Uterus (tissue), 4 donors: ENCODE measurements at places on chromosomes 3 and 15. TPM values are rescaled to one million over a fixed set of nuclear protein-coding genes. Genes with fewer than 3 reads are reported as not detected.
A peak's percentile ranks its signal among the peaks of the same experiment; 100 is the strongest.

DNA sequence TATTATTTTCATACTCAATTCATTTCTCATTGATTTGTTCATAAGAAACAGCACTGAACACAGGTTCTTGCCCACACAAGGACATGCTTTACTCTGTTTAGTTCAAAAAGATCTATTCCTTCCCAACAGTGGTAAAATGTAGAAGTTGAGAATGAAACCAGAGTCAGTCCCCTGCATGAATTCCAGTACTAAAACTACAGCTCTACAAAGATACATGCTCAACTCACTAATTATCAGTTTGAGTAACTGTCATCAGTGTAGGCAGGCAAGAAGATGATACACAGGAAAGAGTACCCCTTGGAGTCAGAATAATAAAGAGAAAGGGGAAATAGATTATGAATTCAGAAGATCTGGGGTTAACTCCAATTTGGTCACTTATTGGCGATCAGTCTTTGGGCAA lies 43.2 kb downstream of the NR2E3 start:
- H3K27ac ChIP-seq: no peak overlapping the region
- H3K27me3 ChIP-seq: no peaks in the 10 kb centered on the region
- DNase-seq: no peak

- no peak overlapping the region for H3K4me3 ChIP-seq
- no peaks in the 10 kb centered on the region for H3K27me3 ChIP-seq
- H3K4me1 ChIP-seq: no peaks in the 10 kb centered on the region
- H3K27ac ChIP-seq: no peak overlapping the region
- no peaks in the 10 kb centered on the region for H3K36me3 ChIP-seq
Measured at GRCh38 chr3:192275741-192276355, 451.5 kb downstream of the FGF12 start.

- H3K36me3 ChIP-seq: no peaks in the 10 kb centered on the region
- no peak overlapping the region for H3K4me3 ChIP-seq
- H3K27ac ChIP-seq: no peak overlapping the region
- no peak for DNase-seq
- no peaks in the 10 kb centered on the region for H3K4me1 ChIP-seq
Measured at GRCh38 chr15:56460071-56460470, 4.9 kb downstream of the MNS1 start.

DNA sequence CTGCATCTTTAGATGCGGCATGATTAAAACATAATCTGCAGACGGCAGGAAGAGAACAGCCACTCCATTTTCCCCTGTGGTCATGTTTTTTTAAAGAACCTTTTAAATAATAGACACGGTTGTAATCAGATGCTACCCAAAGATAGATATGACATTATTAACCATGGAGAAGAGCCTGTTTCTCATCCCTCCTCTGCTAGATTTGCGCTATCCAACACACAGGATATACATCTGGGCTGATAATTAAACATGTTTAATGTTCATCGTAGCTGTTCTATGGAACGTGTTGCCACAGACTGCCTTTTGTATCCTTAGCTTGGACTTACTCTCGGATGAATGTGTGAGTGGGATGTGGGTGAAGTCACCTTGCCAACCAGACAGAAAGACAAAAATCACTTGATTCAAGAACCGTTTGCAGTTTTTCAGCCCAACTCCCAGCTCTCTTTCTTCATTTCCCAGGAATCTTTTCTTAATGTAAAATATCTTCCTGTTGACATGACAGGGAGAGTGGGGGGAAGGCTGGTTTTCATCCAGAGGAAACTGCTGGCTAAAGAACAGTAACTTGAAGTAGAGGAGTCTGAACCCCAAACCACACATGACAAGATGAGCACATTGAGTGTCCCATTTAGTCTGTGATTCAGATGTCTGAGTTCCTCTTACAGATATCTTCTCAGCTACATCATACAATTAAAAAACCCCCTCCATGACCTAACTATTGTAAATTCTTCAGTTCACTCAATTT lies 118.6 kb upstream of the PRICKLE2 start:
- no peak overlapping the region for H3K4me3 ChIP-seq
- DNase-seq: no peak
- no peaks in the 10 kb centered on the region for H3K27me3 ChIP-seq

DNA sequence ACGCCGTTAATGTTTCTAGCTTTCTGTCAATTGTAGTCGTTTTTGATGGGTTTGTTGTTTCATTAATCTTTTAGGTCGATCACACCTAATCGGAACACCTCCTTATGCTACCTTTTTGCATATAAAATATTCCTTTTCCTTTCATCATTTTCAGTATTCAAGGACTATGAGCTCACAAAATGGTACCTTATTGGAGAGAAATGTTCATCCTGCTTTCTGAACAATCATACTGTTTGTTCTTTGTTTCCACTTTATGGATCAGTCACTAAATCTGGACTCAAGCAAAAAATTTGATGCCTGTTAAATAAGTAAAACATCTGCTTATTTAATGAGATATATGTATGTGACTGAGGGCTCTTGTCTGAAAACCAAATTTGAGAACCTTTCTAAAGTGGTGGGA lies 1.1 kb downstream of the KIF15 start:
- H3K27me3 ChIP-seq: no peaks in the 10 kb centered on the region
- H3K4me3 ChIP-seq: no peak overlapping the region
- H3K4me1 ChIP-seq: peaks cover 4% of the 10 kb centered on the region

- no peaks in the 10 kb centered on the region for H3K36me3 ChIP-seq
- peak overlapping the region; percentile 27 for H3K4me3 ChIP-seq
- H3K27ac ChIP-seq: no peak overlapping the region
- H3K4me1 ChIP-seq: no peaks in the 10 kb centered on the region
Measured at GRCh38 chr3:129068291-129068886, 7.8 kb downstream of the GP9 start.

DNA sequence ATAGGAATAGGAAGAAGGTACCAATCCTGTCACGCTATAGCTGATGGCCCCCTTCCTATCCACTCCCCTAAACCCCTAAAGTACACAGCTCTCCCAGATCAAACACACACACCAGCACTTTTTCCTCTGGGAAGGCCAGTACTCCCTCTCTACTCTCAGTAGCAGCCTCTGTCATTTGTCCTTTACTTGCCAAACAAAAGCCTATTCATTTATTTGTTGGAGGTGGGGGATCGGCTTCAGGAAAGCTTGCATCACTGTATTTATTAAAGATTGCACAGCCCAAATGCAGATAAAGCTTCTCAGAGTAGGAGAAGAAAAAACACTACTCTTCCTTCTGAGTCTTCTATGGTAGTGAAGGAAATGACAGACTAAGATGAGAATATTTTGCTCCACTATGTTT lies 429.7 kb upstream of the RASGRP1 start:
- H3K27me3 ChIP-seq: no peaks in the 10 kb centered on the region
- H3K4me1 ChIP-seq: no peaks in the 10 kb centered on the region
- H3K36me3 ChIP-seq: no peaks in the 10 kb centered on the region
- no peak overlapping the region for H3K27ac ChIP-seq
- H3K4me3 ChIP-seq: no peak overlapping the region
- no peak for DNase-seq

DNA sequence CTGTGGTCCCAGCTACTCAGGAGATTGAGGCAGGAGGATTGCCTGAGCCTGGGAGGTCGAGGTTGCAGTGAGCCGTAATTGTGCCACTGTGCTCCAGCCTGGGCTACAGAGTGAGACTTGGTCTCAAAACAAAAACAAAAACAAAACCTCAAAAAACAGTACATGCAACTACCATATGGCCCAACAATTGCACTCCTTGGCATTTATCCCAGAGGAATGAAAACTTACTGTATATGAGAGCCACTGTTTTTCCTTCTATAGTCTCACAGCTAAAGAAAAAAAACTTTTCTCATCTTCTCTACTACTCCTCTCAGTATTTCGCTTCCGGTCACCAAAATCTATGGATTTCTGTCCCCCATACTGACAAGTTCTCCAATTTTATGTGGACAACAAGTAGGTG lies 84.3 kb downstream of the FLNB start:
- DNase-seq: no peak
- no peak overlapping the region for H3K4me3 ChIP-seq
- no peaks in the 10 kb centered on the region for H3K27me3 ChIP-seq
- H3K36me3 ChIP-seq: no peaks in the 10 kb centered on the region

DNA sequence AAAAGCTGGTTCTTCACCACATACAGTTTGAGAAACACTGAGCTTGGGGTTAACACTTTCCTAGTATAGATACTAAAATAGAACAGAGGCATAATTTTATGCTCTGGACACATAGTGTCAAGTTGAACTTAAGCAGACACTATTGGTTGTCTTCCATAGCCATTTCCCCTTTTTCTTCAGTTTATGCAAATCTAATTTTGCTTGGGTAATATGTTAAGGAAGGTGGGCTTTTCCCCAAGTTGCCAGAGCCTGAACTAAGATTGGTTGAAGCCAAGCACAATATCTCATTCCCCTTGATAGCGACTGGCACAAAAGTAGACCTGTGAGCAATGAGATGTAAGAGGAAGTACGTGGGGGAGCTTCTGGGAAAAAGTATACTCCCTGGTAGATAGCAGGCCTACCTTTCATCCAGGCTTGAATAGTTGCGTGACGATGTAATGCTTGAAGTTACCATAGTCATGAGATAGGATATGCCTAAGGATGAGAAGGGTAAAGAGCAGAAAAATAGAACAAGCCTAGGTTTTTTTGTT lies 4.5 kb upstream of the POPDC2 start:
- no peak for DNase-seq
- H3K36me3 ChIP-seq: no peaks in the 10 kb centered on the region
- no peaks in the 10 kb centered on the region for H3K27me3 ChIP-seq
- no peak overlapping the region for H3K4me3 ChIP-seq
- peak overlapping the region; percentile 71 for H3K27ac ChIP-seq
- H3K4me1 ChIP-seq: no peaks in the 10 kb centered on the region

GRCh38 chr3:52854013-52854412 lies 19.2 kb upstream of the MUSTN1 start:
- H3K36me3 ChIP-seq: no peaks in the 10 kb centered on the region
- H3K4me1 ChIP-seq: no peaks in the 10 kb centered on the region
- no peaks in the 10 kb centered on the region for H3K27me3 ChIP-seq
- H3K4me3 ChIP-seq: no peak overlapping the region
- no peak overlapping the region for H3K27ac ChIP-seq
- DNase-seq: no peak

DNA sequence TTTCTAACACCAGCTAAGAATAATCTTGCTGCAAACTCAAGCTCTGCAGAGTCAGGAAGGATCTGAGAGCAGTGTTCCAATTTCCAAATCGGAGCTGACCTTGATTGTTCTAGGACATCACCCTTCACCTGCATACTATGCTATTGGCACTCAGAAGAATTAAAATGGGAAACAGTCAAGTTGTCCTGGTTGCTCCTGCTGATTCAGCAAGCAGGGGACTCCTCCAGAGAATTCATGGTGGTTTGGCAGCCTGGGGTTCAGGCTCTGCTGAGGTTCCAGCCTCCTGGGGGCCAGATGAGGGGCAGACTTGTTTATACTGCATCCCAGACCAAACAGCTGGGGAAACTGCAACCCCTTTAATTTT lies 213.7 kb upstream of the ADAMTS9 start:
- peak overlapping the region; percentile 67 for H3K27ac ChIP-seq
- DNase-seq: no peak
- H3K27me3 ChIP-seq: no peaks in the 10 kb centered on the region
- H3K4me1 ChIP-seq: no peaks in the 10 kb centered on the region
- H3K4me3 ChIP-seq: no peak overlapping the region
- H3K36me3 ChIP-seq: no peaks in the 10 kb centered on the region

GRCh38 chr3:113736548-113737089 lies 9.4 kb downstream of the NAA50 start:
- peaks cover 9% of the 10 kb centered on the region for H3K4me1 ChIP-seq
- no peak for DNase-seq
- H3K4me3 ChIP-seq: no peak overlapping the region
- H3K36me3 ChIP-seq: no peaks in the 10 kb centered on the region
- no peak overlapping the region for H3K27ac ChIP-seq
- H3K27me3 ChIP-seq: no peaks in the 10 kb centered on the region

DNA sequence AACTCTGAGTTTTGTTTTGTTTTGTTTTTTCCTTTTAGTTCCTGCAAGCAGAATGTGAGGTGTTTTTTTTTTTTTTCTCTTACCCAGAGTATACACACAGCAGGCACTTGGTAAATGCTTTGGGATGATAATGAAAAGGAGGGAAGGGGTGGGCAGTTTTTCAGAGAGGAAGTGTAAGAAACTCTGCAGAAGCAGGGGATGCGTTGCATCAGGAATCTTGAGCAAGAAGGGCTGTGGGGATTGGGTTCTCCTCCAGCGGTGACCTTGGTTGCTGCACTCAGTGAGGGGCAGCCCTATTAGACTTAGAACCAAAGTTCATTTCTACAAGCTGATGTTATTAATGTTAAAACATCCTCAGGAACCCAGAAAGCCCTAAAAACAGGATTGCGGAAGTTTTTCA lies 32.2 kb upstream of the TMEM158 start:
- H3K27me3 ChIP-seq: no peaks in the 10 kb centered on the region
- no peak for DNase-seq
- H3K4me1 ChIP-seq: no peaks in the 10 kb centered on the region
- no peaks in the 10 kb centered on the region for H3K36me3 ChIP-seq
- no peak overlapping the region for H3K27ac ChIP-seq

DNA sequence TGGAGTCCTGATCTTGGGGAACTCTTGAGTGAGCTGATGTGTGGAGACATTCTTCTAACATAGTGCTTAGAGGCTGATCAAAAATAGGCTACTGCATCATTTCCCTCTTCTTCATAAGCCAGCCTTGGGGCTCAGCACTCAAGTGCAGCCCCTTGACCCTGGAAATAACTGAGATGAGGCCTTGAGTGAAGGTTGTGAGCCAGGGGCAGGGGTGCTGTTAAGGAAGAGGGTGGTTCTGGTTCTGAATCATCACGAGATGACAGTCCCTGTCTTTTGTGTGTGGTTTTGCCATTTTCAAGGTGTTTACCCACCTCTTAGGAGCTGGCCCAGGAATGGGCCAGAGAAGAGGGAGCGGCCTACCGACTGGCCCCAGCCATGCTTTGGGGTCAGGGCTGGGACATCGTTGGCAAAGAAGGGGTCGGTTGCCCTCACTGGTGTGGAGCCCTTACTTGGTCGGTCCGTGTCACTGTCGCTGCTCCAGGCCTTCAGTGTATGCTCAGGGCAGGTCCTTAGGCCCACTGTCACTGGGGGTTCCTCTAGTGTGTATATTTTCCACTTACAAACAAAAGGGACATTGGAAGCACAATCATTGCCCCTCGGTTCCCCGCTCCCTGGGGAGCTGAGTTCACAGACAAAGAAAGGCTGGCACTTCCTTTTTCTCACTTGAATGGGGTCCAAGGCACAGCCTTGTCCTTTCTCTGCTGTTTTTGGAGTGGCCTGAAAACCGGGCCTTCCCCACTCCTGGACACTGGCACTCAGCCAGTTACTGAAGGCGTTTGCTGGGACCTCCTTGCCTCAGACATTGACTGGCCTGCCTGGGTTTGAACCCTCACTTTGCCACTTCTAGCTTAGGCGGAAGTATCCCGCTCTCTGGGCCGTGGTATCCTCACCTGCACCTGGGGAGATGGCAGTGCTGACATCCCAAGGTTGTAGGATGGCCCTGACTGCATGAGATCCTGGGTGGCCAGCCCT lies 46.6 kb downstream of the SLC6A6 start:
- peaks cover 8% of the 10 kb centered on the region for H3K4me1 ChIP-seq
- DNase-seq: no peak
- H3K36me3 ChIP-seq: no peaks in the 10 kb centered on the region
- H3K27ac ChIP-seq: no peak overlapping the region
- H3K4me3 ChIP-seq: no peak overlapping the region
- H3K27me3 ChIP-seq: no peaks in the 10 kb centered on the region

- no peaks in the 10 kb centered on the region for H3K36me3 ChIP-seq
- no peaks in the 10 kb centered on the region for H3K27me3 ChIP-seq
- H3K4me3 ChIP-seq: no peak overlapping the region
- no peaks in the 10 kb centered on the region for H3K4me1 ChIP-seq
- no peak for DNase-seq
- no peak overlapping the region for H3K27ac ChIP-seq
Measured at GRCh38 chr3:14274612-14274936, 96.0 kb downstream of the LSM3 start.

Gene USP13
- 17.4 TPM for total RNA-seq

Gene GRK7
- not detected for total RNA-seq

Gene PP2D1
- total RNA-seq: not detected

Gene CADPS
- total RNA-seq: 13.2 TPM

Gene SPINK8
- not detected for total RNA-seq

Gene GPR176
- total RNA-seq: 5.6 TPM

Gene C3orf18
- 20.9 TPM for total RNA-seq

Gene HES1
- total RNA-seq: 23.1 TPM

Gene CCR1
- 5.0 TPM for total RNA-seq
